ENCODE measurements at places on chromosomes 16 and 17.

DNA sequence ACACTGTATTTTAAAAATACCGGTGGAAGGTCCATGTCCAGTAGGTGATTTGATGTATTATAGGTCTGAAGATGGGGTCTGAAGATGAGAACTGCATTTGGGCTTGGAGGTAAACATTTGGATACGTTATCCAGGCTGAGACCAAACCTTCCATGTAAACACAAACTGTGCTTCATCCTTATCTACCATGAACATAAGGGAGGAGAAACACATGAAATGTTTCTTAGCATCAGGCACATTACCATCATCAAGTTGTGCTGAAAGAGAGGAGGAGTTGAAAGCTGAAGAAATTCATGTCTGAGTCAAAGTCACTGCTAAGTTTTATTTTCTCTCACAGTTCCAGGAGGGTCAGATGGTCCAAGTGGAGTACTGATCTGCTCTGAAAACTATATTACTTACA, 11.4 kb downstream of the SF3B3 start:
- no peak for DNase-seq

DNA sequence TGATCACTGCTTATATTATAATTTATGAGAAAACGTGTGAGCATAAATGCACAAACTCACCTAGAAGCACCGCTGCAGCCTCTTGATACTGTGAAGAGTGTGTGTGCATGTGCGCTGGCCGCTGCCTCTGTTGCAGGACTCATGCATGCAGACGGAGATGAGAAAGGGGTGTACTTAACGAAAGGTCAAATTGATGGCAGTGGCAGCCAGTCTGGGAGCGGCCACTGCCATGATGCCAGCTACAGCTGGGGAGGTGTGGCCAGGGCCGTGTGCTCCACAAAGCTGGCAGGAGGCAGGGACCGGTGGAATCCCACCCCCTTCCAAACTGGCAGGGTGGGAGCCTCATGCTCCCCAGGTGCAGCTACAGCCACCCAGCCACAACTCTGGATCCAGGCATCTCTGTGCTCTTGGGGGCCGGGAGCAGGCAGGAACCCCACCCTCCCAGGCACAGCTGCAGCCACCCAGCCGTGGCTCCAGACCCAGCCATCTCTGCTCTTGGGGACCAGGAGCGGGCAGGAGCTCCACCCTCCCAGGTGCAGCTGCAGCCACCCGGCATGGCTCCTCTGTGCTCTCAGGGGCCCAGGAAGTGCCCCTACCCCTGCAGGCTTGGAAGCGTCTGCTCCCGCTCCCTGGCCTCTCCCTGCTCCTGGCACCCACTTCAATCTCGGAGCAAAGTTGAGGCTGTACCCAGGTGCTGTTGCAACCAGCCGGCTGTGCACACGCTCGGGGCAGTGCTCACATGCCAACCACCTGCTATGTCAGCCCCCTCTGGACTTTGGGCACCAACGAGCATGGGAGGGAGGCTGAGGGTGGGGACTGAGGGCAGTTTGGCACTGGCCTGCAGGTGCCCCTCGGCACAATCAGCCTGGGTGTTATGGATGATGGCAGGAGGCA, 77.5 kb upstream of the CHMP6 start:
- DNase-seq, result no peak

- DNase-seq, result no peak
Observed at GRCh38 chr16:53235851-53236250, 181.1 kb downstream of the CHD9 start.

DNA sequence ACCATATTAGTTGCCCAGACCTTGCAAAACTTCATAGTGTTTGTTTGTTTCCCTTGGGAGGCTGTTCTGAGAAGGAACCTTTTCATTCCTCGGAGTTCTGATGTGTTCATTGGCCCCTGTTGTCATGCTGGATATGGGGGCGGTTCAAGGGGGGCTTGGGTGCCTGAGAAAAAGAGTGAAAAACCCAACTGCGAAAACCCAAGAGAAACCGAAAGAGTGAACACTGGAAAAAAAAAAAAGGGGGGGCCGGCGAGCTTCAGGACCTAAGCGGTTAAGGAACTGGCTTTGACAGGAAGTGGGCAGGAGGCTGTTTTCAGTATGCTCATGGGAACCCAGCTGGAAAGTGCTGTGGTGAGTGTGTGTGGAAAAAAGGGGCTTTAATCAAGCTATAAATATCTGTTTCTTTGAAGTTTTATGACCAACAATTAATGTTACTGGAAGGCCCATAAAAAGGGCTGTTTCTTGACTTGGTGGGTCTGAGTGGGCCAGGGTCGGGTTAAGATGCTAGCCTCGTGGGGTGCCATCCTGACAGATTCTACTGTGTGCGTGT, 510.7 kb downstream of the MAF start:
- no peak for DNase-seq

- DNase-seq, result no peak
Observed at GRCh38 chr16:69538808-69539207, 27.0 kb upstream of the NFAT5 start.

DNA sequence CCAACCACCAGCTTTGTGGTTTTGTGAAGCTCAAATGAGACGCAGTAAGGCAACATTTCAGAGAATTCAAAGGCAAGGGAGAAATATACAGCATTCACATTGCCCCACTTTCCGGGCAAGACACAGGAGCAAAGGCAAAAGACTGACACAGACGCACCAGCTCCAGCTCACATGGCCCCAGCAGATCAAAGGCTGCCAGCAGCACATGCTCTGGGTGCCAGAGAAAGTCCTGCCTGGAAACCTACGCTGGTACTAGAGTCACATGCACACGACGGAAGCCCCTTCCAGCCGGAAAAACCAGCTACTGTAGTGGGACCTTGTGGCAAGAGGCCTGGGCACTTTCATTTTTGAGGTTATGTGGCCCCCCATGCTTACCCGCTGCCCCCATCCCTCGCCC, 50.1 kb downstream of the GTF3C1 start:
- no peak for DNase-seq

All from NCI-H1092 treated with DMSO at 0.1 percent for 48 hours (cell line).